ENCODE measurements at places on chromosomes 6 and 20.

DNA sequence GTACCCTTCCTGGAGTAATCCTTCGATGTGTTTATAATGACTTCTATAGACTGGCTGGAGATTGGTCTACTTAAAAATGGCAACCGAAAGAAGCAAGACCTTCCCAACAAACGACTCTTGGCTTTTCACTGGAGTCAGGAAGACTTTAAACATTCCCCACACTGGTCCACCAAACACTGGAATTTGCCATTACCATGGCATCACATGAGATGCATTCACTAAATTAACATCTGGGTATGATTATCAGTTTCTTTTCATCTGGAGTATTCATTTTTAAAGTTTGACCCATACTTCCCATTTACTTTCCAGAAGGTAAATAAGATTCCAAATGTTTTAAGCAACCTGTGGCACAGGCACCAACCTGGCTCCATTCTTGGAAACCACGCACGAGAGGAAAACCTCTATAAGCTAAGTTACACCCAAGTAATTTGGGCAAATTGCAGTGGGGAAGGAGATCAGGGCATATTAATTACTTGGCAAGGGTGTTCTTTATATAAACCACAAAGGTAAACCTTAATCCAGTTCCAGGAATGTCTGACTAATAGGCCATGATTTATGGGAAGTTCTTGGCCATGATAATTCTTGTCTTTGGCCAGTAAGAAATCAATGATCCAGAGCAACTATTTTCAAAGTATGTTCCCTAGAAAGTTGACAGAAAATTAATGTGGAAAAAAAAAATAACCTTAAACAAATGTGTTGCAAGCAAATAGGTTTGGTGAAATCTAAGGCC lies 190.0 kb upstream of the COL21A1 start:
- no peak for DNase-seq

- peak; percentile 43 for DNase-seq
Observed at GRCh38 chr6:4794140-4794707, 18.0 kb downstream of the CDYL start.

GRCh38 chr6:170383466-170384035 lies 77.0 kb downstream of the FAM120B start:
- no peak for DNase-seq

- DNase-seq, result no peak
Observed at GRCh38 chr20:62860924-62861691, 514 bp downstream of the TCFL5 start.

- DNase-seq, result no peak
Observed at GRCh38 chr6:106413016-106413415, 52.5 kb downstream of the CRYBG1 start.

DNA sequence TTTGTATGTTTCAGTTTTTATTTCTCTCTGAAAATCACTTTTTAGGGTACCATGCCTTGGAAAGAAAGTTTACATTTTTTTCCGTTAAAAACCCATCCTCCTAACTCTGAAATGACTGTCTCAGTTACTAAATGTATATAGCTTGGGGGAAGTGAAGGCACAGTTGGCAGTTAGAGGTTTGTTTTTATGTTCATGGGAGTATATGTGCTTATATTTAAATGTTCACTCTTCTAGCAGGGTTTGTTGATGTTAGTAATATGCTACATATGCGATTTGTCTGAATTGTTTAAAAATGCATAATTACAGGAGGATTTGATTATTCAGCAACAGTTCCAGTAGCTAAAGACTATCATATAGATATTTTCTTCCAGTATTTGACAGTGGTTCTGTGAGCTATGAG lies 31.1 kb downstream of the CDKAL1 start:
- no peak for DNase-seq

DNA sequence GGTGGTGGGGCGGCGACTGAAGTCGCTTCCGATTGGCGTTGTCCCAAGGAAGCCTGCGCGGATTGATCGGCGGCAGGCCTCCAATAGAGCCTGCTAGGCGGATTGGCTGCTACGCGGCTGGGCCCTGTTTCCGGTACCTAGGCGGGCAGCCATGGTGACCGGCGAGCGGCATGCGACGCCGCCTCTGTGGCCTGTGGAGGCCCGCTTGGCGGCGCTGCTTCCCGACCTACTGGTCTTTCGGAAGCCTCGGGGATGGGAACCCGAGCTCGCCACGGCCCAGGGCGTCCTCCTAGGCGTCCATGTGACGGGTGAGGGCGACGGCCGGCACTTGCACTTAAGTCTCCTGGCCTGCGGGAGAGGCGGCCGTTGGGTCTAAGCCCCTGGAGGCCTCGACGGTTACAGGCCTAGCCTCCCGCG lies 28.1 kb downstream of the NFYA start:
- DNase-seq, result no peak

- no peak for DNase-seq
Observed at GRCh38 chr20:4592316-4593148, 129.2 kb upstream of the PRND start.

DNA sequence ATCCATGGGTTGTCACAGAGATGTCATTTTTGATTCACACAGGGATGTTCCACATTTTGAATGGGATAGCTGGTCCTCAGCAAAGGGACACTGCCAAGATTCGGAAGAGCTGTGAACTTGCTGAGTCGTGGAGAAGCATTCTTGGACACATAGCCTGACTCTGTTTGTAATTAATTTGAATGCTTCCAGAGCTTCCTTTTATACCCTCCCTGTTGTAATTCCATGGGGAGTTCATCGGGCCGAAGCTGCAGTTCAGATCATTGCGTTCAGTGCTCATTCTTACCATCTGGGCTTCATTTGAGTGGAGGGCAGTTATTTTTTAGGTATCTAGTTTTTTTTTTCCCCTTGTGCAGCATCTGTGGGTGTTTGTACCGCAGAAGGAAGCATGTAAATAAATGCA lies 126.5 kb downstream of the SLC24A3 start:
- DNase-seq, result no peak

- no peak for DNase-seq
Observed at GRCh38 chr6:41439524-41440418, 104.4 kb downstream of the NCR2 start.

GRCh38 chr6:168599769-168600330 lies 158.9 kb downstream of the SMOC2 start:
- no peak for DNase-seq

GRCh38 chr20:51014797-51015722 lies 7.8 kb downstream of the KCNG1 start:
- peak; percentile 60 for DNase-seq
